ENCODE measurements at places on chromosomes 2 and 18.

DNA sequence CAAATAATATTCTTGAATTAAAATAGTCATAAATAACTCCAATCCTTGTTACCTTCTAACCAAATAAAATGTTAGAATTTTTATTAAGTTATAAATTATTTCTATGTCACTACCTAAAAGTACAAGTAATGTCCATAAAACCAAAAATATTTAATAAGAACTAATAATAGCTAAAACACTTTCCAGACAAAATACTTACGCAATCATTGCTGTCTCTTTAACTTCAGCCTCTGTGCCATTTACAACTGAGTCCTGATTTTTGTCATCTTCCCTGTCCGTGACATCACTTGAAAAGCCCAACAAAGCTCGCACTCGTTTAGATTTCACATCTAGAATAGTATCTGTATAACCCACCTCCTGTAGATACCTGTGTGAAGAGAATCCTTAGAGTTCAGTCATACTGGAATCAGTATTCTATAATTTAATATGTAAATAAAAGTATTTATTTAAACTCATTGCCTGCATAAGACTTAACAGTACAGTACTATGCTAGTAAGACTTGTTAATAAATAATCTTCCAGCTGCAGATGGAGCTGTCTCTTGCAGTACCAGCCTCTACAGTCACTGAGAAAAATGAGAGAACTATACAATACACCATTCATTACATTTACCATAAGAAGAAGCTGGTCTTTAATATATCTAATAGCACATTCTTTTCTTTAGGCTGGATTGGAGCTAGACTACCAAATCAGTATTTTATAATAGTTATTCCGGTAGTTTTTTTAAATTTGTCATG, 63.8 kb downstream of the STRN start:
- DNase-seq = no peak

DNA sequence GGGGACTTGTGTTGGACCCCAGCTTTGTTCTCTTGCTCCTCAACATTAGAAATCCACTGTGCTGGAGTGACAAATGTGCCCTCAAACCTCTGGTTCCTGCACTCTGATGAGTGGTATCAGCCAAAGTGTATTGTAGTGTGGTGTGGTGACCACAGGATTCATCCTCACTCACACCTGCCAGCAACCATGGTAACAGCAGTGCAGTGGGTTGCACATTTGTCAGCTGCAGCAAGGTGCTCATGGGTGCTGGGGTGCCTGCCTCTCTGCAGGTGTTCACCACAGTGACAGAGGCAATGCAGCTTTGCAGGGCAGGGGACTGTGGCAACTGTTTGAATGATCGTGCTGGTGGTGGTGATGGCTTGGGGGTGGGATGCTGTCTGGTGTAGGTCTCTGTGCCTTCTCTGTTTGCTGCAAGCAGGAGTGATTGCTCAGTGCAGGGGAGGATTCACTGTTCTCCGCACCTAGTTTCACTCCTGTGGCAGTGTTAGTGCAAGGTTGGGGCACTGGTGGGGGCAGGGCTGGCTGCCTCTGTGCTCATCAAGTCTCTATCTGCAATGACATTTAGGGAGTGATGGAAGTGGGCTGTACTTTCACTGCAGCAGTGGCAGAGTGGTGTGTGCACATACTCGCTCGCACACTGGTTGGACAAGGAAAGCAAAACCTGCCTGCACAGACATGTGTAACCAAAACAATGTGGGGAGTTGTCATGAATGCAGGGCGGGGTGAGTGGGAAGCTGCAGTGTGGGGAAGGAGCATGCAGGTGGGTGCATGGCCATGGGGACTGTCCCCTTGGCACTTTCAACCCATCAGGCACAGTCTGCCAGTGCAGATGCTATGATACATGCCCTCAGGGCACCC, 301.1 kb downstream of the PIK3C3 start:
- DNase-seq = no peak

DNA sequence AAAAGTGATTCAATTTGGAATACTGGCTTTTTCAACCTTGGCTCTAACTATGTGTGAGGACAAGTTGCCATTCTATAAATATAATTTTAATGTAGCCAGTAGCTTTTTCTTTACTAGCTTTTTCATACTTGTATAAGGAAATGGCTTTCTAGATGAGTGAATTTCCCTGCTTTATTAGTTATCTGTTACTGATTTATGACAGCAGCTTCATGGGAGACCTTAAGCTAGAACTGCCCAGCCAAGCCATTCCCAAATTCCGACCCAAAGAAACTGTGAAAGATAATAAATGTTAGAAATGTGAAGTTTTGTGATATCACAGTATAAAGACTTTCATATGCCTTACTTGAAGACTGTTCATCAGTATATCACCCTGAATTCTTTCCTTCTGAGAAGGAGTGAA, 32.3 kb downstream of the BABAM2 start:
- DNase-seq = no peak

DNA sequence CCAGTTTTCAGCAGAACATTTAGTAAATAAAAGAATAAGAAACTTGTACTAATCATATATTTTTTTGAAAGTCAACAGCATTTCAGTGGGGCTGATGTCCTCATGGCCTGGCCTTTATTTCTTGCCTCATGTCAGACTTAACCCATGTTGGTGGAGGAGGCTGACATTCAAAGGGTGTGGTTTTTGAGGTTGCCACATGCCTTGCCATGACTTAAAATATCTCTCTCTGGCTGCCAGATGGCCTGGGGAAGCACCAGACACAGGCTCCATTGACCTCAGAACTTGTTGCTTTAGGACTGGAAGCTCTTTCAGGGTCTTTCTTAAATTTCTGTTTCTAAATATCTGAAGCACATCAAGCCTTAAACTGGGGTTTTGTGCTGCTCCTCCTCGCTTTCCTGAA, 32.5 kb upstream of the CD28 start:
- DNase-seq = no peak

DNA sequence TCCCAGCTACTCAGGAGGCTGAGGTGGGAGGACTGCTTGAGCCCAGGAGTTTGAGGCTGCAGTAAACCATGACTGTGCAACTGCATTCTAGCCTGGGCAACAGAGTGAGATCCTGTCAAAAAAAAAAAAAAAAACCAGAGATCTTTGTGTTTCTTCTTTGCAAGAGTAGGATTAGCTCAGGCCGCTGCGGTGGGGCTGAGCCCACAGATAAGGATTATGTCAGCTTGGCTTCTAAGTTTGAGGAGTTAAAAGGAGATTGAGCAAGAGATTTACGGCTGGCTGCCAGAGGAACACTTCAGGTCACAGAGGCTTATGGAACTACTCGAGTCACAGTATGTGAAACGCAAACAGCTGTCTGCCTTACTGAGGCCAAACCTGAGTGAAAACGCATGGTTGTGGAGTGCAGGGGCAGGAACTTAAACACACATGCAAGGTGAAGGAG, 146.7 kb upstream of the L3MBTL4 start:
- DNase-seq = peak; percentile 79

- DNase-seq = no peak
Measured at GRCh38 chr2:190674966-190675650, 26.2 kb downstream of the NAB1 start.

- peak; percentile 20 for DNase-seq
Measured at GRCh38 chr2:221969087-221969829, 329.5 kb downstream of the PAX3 start.

DNA sequence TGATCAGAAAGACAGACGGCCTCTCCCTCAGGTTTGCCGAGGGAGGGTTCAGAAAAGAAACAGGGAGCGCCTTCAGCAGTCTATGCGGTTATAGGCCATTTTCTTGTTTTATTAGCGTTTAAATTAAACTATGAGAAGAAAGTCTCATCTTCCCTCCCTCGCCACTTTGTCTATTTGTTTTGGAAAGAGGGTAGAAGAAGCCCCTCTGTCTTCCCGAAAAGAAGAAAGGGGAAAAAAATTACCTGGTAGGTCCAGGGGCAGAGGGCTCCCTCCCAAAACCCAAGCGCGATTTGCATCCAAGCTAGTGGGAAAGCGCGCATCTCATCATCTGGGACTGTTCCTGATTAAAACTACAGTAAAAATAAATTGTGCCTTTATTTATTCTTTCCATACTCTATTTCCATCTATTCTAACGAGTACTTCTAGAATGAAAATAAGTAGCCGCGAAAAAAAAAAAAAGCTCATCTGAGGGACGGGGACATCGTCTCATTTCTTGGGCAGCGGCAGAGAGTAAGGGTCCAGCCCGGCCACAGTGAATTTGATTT, 2.4 kb downstream of the PAX8 start:
- DNase-seq = no peak

DNA sequence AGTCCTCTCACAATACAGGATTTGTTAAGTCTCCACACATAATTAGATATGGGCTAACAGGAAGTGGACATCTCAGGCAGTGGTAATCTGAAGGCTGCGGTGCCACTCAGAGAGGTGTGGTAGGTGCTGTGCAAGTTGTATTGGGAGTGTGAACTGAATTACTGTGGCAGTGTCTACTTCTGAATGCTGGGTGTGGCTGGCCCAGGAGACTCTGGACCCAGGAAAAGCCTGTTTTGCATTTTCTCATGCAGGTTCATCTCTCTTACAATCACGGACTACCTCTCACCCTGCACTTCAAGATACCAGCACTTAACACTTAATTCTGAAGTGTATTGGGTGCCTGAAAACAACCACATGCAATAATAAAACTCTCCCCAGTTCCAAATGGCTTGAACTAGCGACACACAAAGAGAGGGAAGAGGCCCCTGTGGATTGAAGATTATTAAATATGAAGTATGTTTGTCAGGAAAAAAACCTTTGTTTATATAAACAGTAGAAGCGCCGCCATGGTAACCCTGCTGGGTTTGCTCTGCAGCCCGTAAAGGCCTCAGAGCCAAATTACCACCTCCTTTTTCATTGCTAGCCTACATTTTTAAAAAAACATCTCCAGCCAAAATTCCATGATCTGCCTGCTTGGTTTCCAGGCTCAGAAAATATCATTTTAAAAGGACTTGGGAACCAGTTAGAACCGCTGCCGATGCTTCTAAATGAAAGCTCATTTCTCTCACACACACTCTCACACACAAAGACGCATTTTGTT, 77.5 kb downstream of the GFPT1 start:
- peak; percentile 56 for DNase-seq

DNA sequence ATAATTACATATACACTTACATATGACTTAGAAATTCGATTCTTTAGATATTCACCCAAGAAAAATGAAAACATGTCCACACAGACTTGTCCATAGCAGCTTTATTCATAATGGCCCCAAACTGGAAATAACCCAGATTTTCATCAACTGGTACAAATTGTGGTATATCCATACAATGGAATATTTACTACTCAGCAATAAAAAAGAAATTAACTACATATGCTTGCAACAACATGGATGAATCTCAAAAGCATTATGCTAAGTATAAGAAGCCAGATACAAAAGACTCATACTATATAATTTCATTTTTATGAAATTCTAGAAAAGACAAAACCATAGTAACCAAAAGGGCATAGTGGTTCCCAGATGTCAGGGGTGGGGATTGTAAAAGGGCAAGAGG, 5.1 kb upstream of the REEP1 start:
- DNase-seq = no peak

DNA sequence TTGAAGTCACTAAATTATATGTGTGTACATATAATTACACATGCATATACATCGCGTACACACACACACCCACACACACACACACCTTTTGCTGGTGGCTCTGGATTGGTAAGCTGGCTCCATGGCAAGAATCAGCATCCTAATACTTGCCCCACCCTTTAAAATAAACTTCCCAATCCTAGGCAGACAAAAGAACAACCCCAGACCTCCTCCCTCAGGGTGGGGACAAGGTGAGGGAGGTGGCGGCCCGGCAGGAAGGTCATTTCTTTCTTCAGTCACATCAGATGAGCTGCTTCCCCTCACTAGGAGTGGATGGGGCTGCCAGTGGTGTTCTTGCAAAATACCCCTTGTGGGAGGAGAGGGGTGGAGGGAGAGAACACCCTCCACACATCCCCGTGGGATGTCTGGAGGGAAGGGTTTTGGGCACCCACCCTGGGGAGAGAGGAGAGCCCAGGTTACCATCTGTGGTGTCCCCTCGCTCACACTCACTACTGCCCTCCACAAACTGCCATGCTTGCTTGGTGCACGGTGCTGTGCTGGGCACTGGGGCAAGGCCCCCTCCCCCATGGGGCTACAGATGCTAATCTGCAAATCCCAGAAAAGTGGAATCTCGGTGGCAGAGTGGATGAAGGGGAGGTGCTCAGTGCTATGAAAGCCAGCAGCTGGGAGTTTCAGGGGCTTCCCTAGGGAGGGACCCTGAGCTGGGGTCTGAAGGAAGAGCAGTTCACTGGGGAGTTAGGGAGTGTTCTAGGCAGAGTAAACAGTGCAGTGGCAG, 64.0 kb downstream of the ODC1 start:
- DNase-seq = no peak

GRCh38 chr2:163759013-163759412, 23.2 kb upstream of the FIGN start:
- DNase-seq = no peak

- no peak for DNase-seq
Measured at GRCh38 chr2:129748653-129749052, 230.8 kb upstream of the RAB6C start.

DNA sequence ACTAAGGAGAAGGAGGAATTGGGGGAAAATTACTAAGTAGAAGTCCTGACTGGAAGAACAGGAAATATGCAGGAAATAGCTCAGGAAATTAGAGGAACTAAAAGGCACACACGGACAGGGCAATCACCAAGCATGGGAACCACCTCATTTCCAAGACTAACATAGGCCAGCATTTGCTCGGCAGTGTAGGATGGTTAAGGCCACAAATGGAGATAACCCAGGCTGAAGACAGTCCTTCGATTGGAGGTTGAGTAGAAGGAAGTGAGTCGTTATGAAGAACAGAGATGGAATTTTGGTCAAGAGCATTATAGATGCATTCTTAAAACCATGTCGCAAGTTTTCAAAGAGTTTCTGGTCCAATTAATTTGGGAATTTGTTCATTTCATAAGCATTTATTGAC, 401.4 kb downstream of the ALK start:
- peak; percentile 85 for DNase-seq

GRCh38 chr2:157838442-157839161, 37.5 kb downstream of the ACVR1 start:
- peak; percentile 79 for DNase-seq

DNA sequence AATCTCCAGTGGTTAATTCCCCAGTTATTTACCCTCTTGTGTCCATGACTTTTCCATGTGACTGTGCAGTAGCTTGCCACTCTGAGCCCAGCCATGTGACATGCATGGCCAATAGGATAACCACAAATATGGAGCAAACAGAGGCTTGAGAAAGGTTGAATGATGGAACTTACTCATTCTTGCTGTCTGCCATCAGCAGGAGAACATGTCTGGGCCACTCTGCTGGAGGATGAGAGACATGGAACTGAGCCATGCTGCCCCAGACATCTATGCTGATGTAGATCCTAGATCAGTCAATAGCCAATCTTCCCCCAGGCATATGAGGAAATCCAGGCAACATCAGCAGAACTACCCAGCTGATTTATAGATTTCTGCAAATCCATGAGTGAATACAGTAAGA, 992.3 kb upstream of the FANCL start:
- no peak for DNase-seq

- DNase-seq = peak; percentile 95
Measured at GRCh38 chr18:60019463-60019840, 119.7 kb downstream of the PMAIP1 start.

DNA sequence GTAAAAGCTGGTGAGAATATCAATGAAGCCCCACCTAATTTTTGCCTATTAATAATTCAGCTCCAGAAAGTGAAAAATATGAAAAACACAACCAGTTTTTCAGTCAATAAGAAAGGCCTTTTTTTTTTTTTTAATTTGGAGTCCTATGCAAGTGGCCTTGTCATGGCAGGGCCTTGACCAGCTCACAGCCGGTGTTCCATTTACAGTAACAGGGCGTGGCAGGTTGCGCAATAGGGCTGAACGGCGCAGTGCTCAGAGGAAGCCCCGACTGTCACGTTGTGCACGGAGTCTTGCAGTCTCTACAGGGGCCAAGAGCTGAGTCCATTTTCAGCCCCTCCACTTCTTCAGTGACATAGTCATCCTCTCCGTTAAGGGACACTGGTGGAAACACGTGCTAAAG, 184.1 kb upstream of the FN1 start:
- no peak for DNase-seq
